ENCODE measurements at places on chromosomes 7 and 10.

GRCh38 chr10:99742701-99743100 lies 10.7 kb downstream of the CUTC start:
- no peak for DNase-seq

DNA sequence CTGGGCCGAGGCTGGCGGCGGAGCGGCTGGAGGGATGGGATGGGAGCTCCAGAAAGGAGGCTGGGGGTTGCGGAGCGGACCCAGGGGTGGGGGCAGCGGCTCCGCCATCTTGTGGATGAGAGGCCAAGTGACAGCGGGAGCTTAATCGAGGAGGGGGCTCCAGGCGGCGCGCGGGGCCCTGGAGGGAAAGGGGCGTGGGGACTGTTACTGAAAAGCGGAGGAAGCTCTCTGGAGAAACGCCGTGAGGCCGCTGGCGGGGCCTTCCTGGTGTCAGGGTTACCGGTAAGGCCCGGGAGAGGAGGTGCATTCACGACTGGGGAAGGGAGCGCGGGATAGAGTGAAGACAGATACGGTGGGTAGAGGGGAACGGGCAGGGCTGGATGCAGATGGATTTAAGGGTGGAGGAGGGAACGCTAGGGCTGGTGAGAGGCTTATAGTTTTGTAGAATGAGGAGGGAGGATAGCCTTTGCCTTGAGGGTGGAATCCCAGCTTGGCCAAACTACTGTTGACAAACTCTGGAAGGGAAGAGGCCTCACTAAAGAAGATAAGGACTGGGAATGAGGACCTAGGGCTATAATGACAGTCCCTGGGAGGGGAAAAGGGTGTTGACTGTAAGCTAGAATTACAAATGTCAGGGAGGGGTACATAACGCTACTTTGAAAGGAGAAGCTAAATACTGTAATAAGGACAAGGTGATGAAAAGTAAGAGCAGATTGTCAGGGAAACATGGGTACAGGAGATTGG lies 535 bp downstream of the BTRC start:
- DNase-seq = peak; percentile 63

DNA sequence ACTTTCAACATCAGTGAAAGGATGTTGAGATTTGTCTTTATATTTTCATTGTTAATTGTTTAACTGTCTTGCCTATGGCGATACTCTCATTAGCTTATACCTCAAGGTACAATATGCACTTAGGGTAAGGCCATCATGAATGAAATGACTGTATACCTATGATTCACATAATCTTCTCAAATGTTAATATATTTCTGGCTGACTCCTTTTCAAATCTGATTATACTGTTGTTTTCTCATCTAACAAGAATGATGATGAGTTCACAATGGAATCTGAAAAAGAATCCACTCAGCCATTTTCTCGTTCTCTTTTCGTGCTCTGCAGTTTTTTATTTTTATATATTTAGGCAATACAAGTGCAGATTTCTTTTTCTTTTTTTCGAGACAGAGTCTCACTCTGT lies 159.1 kb downstream of the ARHGAP12 start:
- no peak for DNase-seq

GRCh38 chr10:53786236-53786900 lies 1013.8 kb upstream of the MBL2 start:
- DNase-seq = peak; percentile 8

GRCh38 chr10:93090619-93091018 lies 16.9 kb downstream of the CYP26A1 start:
- DNase-seq = no peak

- no peak for DNase-seq
Measured at GRCh38 chr7:139695588-139695987, 82.2 kb downstream of the HIPK2 start.

- no peak for DNase-seq
Measured at GRCh38 chr7:106139265-106140251, 27.4 kb upstream of the SYPL1 start.

DNA sequence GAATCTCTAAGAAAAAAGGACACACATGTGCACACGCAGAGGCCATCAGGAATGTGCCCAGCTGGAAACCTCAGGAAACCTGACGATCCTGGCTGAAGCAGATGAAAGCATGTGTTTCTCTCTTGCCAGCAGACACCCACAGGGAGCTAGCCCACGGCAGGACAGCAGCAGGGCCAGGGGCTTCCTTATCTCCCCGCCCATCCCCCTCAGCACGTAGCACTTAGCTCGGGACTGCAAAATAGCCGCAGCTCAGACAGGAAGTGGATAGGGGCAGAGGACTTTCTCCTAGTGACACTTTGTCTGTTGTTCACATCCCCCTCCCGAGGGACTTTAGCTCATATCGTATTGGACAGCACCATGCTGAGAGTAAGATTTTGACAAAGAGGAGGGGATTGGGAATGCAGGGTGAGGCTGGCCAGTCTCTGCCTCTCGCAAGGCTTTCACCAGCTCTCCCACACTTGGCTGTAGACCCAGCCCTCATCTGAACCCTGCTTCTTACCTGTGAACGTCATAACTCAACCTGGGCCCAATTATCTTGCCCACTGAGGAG lies 63.8 kb downstream of the MKI67 start:
- peak; percentile 72 for DNase-seq

- DNase-seq = no peak
Measured at GRCh38 chr10:19549503-19549902, 266.7 kb upstream of the PLXDC2 start.

GRCh38 chr7:115099906-115100305 lies 178.0 kb downstream of the MDFIC start:
- no peak for DNase-seq

GRCh38 chr10:126908225-126908624 lies 3.0 kb downstream of the DOCK1 start:
- no peak for DNase-seq
